ENCODE measurements at places on chromosomes 7 and 10.

GRCh38 chr7:309586-310228 is 19.7 kb downstream of the FOXL3 start:
- no peak for DNase-seq

- no peak for DNase-seq
These were observed 380.9 kb downstream of the LRRTM3 start for GRCh38 chr10:67306588-67307205.

- no peak for DNase-seq
These were observed 228.5 kb downstream of the PAXIP1 start for GRCh38 chr7:154774303-154774969.

GRCh38 chr7:130090745-130091532 is 20.6 kb downstream of the KLHDC10 start:
- no peak for DNase-seq

GRCh38 chr10:114856544-114857287 is 35.1 kb downstream of the FHIP2A start:
- no peak for DNase-seq

- no peak for DNase-seq
These were observed 552 bp upstream of the ZNF365 start for GRCh38 chr10:62373639-62373994.

DNA sequence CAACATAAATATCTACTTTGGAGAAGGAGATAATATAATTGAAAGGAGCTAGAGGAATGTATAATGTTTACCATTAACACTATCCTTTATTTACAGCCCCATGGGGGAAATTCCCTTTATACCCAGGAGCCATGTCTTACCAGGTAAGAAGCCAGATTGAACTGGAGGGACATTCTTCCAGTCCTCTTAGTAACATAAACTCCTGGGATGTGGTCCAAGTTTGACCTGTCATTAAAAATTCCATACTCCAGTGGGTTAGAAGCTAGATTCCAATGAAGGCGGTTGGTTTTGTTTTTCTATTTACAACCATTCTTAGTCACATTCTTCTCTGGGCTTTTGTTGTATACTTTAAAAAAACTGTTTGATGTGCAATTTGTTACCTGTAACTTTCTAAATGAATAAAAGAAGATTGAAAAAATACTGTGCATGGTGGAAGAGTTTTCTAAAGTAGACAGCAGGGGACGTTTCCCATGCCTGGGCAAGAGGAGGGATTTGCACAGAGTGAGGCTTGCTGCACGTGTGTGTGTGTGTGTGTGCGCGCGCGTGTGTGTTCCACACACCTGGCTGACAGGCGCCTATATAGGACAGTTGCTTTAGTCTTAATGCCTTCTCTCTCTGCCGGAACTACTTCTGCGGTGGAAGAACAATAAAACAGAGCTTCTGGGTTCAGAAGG is 2.0 kb downstream of the PLCE1 start:
- no peak for DNase-seq
